ENCODE measurements at places on chromosomes 3 and 15.

DNA sequence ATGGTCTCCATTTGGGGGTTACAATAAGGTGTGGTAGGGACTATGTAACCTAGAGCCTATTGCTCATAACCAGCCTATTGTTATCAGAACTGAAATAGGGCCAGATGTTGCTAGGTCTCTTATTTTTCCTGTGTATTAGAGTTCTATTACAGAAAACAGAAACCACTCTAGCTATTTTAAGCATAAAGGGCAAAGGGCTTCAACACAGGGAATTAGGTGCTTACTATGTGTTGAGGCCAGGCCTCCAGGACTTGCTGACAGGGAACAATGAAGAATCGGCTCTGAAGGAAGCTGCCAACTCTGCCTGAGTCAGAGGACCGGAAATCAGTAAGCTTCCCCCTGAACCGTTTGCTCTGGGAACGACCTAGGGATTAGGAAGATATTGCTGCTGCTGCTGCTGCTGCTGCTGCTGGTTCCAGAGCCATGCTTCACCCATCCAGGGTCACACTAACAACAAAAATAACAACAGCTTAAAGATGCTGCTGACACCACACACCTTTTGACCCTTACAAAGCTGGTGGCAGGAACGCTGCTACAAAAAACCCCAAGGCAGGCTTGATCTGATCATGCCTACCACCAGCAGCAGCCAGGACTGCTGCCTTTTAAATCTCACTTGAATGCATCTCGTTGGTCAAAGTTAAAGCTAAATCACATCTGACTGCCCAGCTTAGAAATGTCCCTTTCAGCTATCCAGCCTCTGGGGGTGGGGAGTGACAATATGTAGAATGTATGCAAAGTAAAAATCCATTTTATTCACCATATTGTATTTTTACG is 276.9 kb upstream of the IL12A start:
- no peak for DNase-seq
- no peak overlapping the region for H3K4me3 ChIP-seq
- no peaks in the 10 kb centered on the region for H3K27me3 ChIP-seq
- peak overlapping the region; percentile 36 for H3K27ac ChIP-seq
- no peaks in the 10 kb centered on the region for H3K36me3 ChIP-seq
- peaks cover 8% of the 10 kb centered on the region for H3K4me1 ChIP-seq

GRCh38 chr3:127483902-127484591 is 106.5 kb downstream of the TPRA1 start:
- no peaks in the 10 kb centered on the region for H3K4me1 ChIP-seq
- no peak overlapping the region for H3K4me3 ChIP-seq
- no peak for DNase-seq
- H3K27me3 ChIP-seq, result peaks cover 3% of the 10 kb centered on the region

GRCh38 chr3:106326941-106327695 is 458.3 kb upstream of the CBLB start:
- DNase-seq, result no peak
- no peaks in the 10 kb centered on the region for H3K27me3 ChIP-seq
- no peaks in the 10 kb centered on the region for H3K4me1 ChIP-seq
- H3K36me3 ChIP-seq, result no peaks in the 10 kb centered on the region

DNA sequence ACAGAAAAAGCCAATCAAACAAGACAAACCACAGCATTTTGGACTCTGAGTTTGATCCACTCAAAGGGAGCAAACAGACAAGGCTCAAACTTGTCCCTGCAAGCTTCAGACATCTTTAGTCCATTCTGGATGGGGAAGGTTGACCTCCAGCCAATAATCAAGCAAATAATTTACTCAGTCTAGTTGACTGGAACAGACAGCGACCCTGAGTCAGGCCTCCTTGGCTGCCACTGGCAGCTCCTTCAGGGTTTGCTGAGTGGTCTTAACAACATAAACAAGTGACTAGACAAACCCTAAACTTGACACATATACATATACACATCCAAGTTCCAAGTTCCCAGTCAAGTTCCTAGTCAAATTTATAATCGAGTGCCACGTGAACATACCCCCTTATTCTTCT is 313.9 kb downstream of the POLQ start:
- no peaks in the 10 kb centered on the region for H3K27me3 ChIP-seq
- H3K27ac ChIP-seq, result no peak overlapping the region
- no peak for DNase-seq
- H3K4me1 ChIP-seq, result no peaks in the 10 kb centered on the region

GRCh38 chr3:79587150-79587549 is 180.6 kb downstream of the ROBO1 start:
- H3K27me3 ChIP-seq, result no peaks in the 10 kb centered on the region
- no peaks in the 10 kb centered on the region for H3K4me1 ChIP-seq
- H3K4me3 ChIP-seq, result no peak overlapping the region
- H3K36me3 ChIP-seq, result no peaks in the 10 kb centered on the region
- no peak overlapping the region for H3K27ac ChIP-seq
- DNase-seq, result no peak

DNA sequence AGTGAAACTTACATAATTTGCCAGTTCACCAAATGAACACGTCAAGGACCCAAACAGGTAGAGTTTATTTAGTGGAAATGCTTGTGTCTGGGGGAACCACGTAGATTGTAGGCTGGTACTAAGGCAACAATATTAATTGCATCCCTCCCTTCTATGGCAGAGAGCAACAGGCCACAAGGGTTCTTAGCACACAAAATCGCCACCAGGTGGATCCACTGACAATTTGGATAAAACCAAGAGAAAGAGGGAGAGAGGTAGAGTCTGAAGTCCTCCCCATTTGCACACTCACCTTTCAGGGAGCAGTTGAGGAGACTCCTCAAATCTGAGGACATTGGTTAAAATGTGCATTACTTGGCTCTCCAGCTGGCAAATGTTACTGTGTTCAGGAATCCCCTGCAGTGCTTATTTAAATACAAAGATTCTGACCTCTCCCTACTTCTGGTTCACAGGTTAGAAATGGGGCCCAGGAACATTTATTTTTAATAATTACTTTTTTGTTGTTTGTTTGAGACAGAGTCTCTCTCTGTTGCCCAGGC is 181.0 kb upstream of the FEZF2 start:
- DNase-seq, result no peak
- H3K4me1 ChIP-seq, result no peaks in the 10 kb centered on the region
- H3K36me3 ChIP-seq, result no peaks in the 10 kb centered on the region
- H3K27ac ChIP-seq, result no peak overlapping the region
- peaks cover 9% of the 10 kb centered on the region for H3K27me3 ChIP-seq
- H3K4me3 ChIP-seq, result no peak overlapping the region
